CD4-positive, alpha-beta T cell treated with Interleukin-17A for 4 hours (primary cell): ENCODE measurements at places on chromosomes 5 and 9.
A peak's percentile ranks its signal among the peaks of the same experiment; 100 is the strongest.

GRCh38 chr5:179700401-179700918 is 1.7 kb downstream of the CANX start:
- DNase-seq = no peak

- no peak for DNase-seq
Measured at GRCh38 chr5:174518512-174518911, 205.9 kb upstream of the MSX2 start.

DNA sequence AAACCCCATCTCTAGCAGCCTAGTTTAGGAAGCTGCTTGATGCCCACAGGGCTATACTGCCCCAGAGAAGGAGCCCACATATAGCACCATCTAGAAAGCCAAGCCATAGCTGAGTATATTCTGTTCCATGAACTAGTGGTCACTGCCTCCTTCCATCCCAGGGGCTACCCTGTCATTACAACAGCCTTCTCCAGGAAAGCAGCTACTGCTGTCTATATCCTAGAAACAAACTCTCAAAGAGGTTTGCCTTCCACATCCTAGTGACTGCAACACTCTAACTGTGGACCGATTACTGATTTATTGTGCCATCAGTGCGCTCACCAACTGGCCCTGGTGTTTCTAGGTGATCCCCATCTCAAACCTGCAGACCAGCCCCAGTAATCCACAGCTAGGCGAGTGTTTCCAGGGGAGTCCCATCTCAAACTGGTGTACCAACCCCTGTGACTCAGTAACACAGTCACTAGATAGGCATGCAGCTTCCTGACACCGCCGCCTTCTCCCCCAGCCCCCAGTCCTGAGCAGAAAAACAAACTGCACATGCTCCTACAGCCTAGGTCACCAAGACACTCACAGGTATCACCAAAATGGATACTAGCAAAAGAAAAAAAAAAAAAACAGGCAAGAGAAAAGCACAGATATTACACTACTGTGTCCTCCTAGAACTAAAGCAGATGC is 14.8 kb downstream of the SPTLC1 start:
- no peak for DNase-seq

GRCh38 chr9:117253261-117253660 is 161.6 kb downstream of the ASTN2 start:
- DNase-seq = no peak

DNA sequence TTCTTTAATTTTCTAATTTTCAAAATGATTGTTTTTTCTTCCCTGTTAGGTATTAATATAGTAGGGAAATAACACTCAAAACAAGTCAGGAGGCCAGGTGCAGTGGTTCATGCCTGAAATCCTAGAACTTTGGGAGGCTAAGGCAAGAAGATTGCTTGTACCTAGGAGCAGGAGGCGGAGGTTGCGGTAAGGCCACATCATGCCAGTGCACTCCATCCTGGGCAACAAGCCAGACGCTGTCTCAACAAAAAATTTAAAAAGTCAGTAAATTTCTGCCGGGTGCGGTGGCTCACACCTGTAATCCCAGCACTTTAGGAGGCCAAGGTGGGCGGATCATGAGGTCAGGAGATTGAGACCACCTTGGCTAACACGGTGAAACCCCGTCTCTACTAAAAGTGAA is 10.2 kb upstream of the CDK7 start:
- DNase-seq = no peak

- peak; percentile 21 for DNase-seq
Measured at GRCh38 chr5:132688536-132689339, 14.9 kb downstream of the IL4 start.

DNA sequence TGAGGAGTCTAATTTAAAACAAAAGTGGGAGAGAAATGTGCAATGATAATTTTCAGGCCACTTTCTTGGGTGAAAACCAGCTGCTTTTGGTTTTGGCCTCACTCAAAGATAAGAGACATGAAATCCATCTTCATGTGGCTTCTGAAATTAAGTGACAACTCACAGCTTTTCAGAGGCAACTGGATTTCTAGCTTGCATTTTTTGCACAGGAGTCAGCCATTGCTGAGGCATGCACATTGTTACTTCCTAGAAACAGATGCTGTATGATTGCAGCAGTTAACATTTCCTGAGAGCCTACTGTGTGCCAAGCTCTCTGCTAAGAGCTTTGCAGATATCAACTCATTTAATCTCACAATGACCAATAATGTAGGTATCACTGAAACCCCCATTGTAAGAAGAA is 562.6 kb downstream of the NR2F1-AS1 start:
- DNase-seq = no peak

GRCh38 chr9:109283012-109283411 is 37.8 kb downstream of the EPB41L4B start:
- no peak for DNase-seq

DNA sequence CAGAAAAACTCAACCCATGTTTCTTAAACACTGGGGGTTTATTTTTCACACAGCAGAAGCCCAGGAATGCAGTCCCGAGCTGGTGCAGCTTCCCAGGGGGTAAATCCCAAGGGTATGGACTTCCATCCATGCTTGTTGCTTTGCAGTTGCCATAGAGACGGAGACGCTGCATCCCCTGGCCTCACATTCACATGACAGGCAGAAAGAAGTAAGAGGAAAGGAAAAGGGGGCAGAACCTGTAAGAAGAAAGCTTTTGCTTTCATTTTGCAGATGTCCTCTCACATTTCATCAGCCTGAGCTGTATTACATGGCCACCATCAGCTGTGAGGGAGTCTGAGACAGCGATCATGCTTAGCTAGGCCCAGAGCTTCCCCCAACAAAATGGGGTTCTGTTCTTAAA is 321.0 kb downstream of the AGTPBP1 start:
- DNase-seq = no peak

GRCh38 chr5:127959152-127959764 is 124.3 kb upstream of the SLC12A2 start:
- peak; percentile 43 for DNase-seq

DNA sequence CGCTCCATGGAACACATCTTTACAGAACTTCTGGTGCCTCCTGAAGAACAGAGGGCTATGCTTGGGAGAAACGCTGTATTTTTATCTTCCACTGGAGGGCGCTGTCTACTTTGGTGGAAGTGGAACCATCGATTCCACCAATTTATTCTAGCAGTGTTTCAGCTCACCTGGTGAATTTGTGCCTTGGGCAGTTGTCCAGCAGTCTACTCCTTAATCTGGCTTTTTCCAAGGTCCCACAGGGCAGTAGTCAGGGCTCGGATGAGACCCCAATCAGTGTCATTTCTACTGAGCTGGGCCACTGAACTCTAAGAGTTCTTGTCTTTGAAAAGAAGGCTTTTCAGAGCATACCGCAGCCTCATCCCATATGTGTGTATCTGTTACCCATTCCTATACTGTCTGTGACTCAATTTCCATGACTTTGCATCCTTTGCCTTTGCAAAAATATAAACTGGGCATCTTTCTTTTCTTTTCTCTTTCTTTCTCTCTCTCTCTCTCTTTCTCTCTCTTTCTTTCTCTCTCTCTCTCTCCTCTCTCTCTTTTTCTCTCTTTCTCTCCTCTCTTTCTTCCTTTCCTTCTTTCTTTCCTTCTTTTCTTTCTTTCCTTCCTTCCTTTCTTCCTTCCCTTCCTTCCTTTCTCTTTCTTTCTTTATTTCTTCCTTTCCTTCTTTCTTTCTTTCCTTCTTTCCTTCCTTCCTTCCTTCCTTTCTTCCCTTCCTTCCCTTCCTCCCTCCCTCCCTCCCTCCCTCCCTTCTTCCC is 138.4 kb upstream of the ZNF618 start:
- no peak for DNase-seq

DNA sequence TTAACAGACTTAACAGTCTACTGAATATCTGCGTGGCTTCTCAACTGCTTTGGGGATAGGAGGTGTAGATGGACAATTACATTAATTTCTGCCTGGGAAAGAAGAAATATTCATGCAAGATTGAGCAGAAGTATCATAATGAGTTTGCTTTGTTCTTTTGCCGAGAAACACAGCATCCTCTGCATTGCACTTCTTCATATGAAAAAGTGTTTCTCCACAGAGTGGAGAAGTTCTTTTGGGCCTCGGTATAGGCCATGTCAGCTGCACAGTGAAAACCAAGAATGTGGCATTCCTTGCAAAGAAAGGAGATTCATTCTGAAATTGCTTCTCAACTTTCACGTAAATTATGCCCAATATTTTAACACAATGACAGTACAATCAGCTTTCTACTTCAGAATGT is 17.6 kb upstream of the SNX2 start:
- no peak for DNase-seq

DNA sequence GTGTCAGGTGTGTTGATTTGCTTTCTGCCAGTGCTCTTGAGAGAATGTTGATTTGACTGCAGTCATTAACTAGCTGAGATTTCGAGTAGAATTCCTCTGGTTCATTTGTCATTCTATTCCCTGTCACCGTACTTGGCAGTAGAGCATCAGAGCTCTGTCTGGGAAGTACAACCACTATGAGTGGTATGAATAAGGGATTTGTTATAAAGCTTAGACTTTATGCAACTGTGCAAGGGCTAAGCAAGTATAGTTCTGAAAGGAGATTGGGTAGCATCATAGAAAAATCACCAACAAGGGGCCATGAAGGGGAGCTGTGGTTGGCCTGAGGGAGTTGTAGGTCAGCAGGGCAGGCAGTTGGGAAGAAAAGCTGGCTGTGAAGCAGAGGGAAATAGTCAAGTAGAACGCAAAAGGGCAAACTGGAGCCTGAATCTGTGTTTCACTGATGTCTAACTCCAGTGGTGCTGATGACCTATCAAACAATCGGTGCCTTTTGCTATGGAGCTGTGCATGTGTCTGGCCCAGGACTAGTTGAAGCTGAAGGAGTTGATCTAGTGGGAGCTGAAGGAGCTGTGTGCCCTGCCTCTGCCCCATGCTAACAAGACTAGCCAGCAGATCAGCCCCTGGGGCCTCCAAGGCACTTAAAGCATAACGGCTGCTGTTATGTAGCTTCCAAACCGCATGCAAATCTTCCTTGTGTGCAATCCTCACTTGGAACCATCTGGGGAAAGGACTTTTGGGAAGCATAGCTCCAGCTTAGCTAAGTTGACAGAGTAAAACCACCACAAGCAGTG is 110.0 kb downstream of the SLC28A3 start:
- DNase-seq = no peak

- no peak for DNase-seq
Measured at GRCh38 chr9:92402360-92402759, 2.0 kb downstream of the OGN start.

- DNase-seq = no peak
Measured at GRCh38 chr9:130028493-130029222, 14.3 kb downstream of the FNBP1 start.

DNA sequence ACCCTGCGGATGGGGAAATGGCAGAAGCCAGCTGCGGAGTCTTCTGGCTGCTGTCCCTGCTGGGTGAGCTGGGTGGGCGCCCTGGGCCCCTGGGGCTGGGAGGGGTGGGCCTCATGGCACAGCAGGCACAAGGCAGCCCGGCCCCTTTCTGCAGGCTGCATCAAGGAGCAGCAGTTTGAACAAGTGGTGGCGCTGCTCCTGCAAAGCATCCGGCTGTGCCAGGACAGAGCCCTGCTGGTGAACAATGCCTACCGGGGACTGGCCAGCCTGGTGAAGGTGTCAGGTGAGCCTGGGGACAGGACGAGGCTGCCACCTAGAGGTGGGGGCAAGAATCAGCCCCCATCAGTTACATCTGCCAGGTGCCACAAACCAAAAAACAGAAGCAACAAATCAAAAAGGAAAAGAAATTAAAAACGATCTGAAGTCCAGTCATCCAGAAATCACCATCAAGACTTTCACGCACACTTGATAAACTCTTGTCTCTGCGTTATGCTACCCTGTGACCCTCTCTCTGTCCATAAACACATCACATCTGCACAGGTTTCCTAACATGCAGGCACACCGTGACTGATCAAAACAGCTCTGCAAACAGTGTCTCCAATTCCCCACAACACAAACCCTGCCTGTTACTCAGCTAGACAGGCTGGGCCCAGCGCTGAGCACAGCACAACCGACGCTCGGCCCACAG is 13.9 kb downstream of the REXO4 start:
- DNase-seq = peak; percentile 77
